ENCODE measurements at places on chromosomes 5 and 9.
A peak's percentile ranks its signal among the peaks of the same experiment; 100 is the strongest.

GRCh38 chr5:39178171-39178570, 41.2 kb downstream of the FYB1 start:
- DNase-seq: peak; percentile 68

GRCh38 chr5:139745800-139746690, 49.6 kb upstream of the PSD2 start:
- DNase-seq: peak; percentile 89

DNA sequence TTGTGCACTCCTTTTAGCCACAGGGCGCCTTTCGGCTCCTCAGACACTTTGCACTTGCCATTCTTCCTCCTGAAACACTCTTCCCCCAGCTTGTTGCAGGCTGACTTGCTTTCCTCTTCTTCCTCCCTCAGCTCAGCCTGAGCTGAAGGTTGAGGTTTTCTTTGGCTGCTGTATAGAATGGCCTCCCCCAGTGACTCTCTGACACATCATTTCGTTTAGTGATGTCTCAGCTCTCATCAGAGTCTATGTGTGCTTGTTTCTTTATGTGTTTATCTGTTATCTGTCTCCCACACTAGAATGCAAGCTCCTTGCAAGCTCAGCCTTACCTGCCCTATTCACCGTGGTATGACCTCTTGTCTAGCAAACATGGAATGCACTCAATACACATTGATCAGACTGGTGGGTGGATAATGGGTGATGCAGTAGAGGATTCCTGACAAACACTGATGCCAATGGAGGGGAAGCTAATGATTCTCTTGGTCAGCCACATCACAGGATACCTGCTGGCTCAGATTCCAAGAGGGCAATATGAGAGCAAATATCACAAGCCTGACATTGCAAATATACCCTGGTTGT, 112.9 kb upstream of the STC2 start:
- DNase-seq: peak; percentile 36

GRCh38 chr5:56350597-56351170, 117.6 kb upstream of the ANKRD55 start:
- peak; percentile 90 for DNase-seq

- peak; percentile 11 for DNase-seq
Observed at GRCh38 chr5:9512457-9512856, 33.4 kb downstream of the SEMA5A start.

DNA sequence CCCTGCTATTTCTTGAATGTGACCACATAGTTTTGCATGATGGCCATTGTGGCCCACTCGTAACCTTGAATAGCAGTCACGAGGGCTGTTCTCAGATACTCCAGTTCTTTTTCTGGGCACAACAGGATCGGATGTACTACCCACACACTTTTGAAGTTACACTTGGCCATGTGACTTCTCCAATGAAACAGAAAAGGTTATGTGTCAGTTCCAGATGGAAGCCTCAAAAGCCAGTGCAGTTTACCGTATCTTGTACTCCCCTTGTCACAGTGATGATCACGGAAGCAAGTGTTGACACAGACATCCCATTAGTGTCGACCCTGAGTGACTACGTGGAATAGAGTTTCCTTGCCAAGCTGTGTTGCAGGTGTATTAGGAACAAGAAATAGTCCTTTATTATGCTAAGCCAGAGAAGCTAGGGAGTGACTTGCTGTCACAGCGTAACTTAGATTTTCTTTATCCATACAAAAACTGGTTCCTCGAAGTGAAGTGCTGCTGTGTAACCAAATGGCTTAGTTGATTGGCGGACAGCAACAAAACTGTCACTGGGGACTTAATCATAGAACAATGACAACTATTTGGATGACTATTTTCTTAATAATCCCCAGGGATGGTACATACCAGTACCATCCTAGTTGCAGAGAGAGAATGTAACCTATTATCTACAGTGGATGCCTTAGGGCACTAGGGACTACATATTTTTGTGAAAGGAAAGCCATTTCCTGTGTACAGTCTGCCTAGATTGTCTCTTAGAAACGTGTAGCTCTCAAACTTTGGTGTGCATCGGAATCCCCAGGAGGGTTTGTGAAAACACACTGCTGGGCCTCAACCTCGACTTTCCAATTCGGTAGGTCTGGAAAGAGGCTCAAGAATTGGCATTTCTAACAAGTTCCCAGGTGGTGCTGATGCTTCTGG, 90.1 kb upstream of the DMRT1 start:
- DNase-seq: peak; percentile 56

DNA sequence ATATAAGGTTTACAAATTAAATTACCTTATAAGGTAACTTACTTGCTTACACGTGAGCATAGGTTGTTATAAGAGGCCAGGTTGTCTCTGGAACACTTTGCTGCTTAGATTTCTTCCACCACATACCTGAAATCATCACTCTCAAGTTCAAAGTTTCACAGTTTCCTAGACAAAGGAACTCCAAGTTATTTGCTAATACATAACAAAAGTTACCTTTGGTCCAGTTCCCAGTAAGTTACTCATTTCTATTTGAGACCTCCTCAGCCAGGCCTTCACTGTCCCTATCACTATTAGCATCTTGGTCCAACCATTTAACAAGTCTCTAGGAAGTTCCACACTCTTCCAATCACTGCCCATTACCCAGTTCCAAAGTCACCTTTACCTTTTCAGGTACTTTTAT, 18.5 kb upstream of the UGT3A1 start:
- DNase-seq: no peak

DNA sequence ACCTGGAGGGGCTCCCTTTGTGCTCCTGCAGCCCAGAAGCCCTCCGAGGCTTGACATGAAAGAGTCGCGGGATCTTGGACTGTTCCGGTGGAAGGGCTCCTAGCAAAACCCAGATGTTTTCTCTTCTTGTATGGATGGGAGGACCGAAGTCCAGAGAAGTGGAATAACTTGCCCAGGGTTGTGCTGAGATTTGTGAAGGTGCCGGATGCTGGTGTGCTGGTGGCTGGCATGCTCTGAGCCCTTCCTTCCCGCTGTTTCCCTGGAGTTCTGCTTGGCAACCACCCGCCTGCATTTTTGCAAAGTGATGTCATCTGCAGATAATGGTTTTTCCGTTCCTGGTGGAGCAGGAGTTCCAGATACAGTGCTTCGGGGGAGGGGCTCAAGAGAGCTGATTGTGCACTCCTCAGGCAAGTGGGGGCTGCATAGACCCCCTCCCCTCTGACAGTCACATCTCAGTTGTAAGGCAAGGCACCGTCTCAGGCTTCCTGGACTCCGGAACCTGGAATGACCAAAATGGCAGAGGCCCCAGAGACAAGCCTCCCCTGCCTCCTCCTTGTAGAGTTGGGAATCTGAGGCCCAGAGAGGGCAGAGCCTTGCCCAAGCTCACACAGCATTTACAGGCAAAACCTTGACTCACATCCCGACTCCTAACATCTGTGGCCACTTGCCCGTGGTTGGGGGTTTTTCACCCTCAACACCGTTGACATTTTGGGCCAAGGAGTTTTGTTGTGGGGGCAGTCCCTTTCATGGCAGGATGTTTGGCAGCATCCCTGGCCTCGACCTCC, 157.0 kb downstream of the RGS3 start:
- peak; percentile 88 for DNase-seq

DNA sequence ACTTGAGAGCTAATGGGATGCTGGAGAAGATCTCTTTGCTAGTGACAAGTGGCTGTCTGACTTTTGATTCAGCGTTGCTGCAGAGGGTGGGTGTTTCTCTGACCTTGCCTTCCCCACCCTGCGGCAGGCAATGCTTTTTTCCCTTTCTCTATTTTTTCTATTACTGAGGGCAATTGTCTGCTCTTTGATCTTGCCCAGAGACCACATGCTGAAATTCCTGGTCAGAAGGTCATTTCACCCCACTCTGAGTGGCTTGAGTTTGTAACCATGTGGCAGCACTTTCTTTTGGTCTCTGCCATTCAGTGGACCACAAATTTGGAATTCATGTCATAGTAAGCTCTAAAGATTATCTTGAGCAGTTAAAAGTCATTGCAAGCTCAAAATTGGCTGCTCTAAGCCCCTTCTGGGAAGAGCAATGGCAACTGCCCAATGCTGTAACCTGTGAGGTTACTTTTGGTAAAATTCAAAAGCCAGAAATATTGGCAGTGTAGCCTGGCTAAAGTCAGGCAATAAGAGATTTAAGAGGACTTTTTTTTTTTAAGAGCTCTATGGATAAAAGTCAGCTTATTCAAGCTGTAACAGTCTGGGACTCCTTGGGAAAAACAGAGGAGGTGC, 30.4 kb upstream of the MTMR12 start:
- no peak for DNase-seq

DNA sequence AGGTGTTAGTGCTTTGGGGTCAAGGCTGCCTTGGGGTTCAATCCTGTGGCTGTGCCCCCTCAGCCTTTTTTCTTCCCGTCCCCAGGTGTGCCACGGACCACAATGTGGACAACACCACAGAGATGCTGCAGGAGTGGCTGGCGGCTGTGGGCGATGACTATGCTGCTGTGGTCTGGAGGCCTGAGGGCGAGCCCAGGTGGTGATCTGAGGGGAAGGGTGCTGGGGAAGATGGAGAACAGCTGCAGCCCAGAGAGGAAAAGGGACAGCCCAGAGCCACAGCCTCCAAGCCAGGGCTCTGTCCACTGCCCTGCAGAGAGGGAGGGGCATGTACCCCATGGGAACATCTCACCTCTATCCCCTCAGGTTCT, 2.1 kb downstream of the CERCAM start:
- DNase-seq: no peak

- peak; percentile 42 for DNase-seq
Observed at GRCh38 chr9:129383019-129383560, 205.0 kb upstream of the IER5L start.

DNA sequence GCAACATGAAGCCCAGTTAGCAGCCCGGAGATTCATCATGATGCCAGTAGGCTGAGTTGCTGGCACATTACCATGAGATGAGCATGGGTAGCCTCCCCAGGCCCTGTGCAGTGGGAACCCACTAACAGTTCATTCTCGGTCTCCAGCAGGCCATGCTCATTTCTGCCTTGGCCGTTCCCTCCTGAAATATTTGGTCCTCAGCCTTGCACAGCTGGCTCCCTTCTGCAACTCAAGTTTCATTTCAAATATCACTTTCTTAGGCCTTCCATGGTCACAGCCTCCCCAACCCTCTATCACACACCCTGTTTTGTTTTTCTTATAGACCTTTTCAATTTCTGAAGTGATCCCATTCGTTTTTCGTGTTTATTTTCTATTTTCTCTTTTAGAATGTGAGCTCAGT, 125.4 kb upstream of the VLDLR start:
- DNase-seq: no peak

GRCh38 chr5:66582499-66583165, 13.6 kb upstream of the MAST4 start:
- peak; percentile 95 for DNase-seq

DNA sequence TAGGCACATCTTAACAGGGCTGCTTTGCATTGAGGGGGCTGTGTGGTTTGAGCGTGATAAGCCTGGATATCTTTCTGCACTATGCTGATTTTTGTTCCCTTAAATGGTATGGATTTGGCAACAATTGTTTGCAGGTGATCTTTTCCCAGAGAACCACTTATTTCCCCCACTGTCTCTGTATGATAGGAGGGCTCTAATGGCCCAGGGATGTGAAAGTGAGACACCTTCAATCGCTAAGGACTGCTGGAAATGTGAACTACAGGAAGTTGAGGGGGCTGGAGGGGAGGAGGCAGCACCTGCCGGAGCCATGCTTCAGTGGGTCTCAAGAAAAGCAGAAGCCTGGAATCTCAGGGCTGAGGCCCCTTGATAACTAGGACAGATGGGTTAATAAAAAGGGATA, 29.4 kb downstream of the SYK start:
- no peak for DNase-seq

DNA sequence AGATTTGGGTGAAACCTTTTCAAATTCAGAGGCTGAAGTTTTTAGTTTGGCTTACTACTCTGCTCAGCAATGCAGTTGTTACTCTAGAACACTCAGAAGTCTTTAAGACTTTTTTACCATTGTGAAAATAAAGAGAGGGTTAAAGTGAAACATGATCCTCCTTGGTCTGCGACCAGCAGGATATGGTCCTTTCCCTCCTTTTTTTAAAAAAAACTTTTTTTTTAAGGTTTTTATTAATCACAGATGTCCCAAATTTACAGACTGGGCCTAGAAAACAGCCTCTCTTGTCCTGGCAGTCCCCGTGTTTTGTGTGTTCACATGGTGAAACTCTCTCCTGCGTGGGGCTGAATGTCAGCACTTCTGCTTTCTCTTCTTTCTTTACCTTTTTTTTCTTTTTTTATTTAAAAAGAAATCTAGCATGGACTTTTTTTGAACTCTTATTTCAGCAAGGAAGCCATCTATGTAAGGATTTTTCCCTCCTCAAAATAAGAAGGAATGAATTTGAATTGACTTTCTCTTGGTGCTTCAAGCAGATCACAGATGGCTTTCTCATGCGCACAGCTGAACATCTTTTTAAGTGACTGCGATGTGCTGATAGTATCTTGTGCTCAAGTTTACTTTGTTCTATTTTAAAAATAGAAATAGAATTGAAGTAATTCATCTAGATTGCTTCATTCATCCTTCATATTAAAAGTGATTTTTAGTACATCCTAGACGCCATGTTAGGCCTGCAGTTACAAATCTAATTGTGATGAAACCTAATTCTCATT, 128.7 kb upstream of the OTULINL start:
- DNase-seq: peak; percentile 54

GRCh38 chr5:96133341-96134079, 171.9 kb upstream of the ELL2 start:
- DNase-seq: no peak

- peak; percentile 65 for DNase-seq
Observed at GRCh38 chr5:74762599-74762998, 4.3 kb downstream of the GFM2 start.

DNA sequence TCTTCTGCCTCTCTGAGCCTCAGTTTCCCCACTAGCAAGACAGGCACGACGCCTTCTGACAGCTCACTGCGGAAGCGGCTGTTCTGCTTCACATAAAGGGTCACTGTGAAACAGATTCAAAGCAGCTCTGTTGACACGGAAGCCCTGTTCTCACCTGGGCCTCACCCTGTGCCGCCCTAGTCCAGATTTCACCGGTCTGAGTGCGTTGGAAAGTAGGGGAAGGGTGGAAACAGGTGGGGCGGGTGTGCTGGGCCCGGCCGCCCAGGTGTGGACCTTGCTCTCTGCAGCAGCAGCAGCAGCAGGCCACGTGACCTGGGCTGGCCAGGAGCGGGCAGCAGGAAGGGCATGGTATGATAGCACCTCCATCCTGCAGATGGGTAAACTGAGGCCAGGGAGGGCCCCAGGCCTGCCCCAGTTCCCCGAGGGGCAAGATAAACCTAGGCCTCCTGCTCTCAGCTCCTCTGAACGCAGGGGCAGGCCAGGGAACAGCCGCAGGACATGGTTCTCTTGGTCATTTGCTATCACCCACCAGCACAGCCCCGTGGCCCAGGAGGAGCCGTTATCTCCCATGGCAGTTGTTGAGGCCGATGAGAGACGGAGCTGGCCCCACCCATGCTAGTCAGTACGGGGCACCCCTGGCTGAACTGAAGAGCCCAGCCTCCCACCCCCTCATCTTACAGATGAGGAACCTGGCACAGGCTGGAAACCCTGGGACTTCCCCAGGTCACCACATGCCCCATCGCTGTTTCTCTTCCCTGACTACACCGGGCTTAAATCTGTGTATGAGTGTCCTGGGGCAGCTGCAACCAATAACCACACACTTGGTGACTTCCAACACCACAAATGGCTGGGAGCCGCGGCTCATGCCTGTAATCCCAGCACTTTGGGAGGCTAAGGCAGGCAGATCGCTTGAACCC, 12.1 kb downstream of the PTGES2 start:
- no peak for DNase-seq

Data from GM23248 (cell line).